ENCODE measurements at places on chromosomes 16 and 17. TPM values are rescaled to one million over a fixed set of nuclear protein-coding genes. Genes with fewer than 3 reads are reported as not detected.

Gene HNF1B
- total RNA-seq: 15.1 TPM

DNA sequence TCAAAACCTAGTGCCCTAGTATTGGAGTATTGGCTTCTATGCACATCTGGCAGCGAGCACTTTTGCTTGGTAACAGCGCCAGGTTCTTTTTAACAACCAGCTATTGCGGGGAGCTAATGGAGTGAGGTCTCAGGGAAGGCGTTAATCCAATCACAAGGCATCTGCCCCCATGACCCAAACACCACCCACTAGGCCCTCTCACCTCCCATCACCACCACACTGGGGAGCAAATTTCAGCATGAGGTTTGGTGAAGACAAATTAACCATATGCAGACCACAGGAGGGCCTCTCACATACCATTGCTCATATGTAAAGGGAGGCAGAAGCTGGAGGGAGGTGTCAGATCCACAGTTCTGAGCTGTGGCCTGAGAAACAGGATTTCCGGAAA is 893 bp upstream of the ODF4 start:
- DNase-seq: no peak

DNA sequence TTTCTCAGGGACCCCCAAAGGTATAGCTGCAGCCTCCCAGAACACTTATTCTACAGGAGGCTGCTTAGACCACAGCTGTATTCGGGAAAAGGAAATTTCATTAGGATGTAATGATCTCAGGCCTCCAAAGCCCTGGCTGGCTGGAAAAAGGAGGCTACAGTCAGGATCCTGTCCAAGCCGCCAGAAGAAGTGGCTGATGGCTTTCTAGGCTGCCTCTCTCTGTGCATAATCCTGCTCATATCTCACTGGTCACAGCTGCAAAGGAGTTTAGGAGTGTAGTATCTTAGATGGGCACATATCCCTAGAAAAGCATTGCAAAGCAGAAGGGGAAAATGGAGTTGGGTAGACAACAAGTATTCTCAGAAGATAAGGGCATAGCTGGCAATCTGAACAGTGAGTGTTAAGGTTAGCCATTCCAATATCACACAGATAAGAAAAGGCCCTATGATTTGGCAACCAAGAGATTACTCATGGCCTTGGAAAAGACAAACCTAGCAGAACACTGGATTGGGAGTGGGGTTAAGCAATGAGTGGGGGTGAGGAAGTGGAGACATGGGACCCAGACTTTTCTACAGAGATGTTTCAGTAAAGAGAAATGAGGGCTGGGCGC is 26.0 kb upstream of the PRKCA start:
- no peak for DNase-seq

DNA sequence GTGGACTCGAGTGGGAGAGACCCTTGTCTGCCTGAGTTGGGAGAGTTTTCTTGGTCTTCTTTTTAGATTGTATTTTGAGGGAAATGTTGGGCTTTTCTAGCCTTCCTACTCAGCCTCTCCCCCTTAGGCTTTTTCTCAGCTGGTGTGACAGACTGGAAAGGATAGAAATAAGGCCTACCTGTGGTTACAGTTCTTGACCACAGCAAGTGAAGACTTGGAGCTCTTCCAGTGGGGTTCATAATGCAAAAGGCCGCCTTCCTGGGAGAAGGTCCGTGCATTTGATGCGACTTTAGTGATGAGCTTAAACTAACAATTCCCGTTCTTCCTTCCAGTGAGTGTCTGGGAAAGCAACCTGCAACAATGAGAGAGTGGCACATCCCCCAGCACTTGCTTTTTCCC is 56.8 kb downstream of the B9D1 start:
- no peak for DNase-seq

DNA sequence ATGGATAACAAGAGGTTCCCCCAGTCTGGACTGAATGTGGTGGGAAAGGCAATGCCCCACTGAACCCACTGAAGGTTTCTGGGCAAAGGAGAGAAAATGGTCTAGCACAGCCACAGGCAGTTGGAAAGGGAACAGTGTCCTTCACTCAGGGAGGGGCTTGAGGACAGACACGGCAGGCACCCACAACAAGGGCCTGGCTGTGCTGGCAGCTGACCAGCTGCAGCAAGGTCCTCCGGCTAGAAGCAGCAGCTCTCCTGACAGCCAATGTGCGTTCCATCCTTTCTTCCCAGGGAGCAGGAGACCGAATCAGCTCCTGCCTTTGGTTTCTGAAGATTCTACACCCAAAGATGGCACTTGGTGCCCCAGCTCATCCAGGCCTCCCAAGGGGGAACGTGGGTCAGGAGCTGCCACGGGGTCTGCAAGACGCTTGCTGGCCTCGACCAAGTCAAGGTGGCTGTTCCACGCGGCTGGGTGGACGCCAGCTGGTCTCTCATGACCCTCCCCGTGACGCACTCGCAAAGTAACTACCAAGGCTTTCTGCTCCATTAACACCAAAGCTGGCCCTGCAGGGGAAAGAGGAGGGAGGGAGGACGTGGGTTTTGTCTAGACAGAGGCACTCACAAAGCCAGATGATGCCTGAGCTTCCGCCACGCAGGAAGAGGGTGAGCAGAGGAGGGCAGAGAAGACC is 11.1 kb downstream of the ABR start:
- DNase-seq: no peak

DNA sequence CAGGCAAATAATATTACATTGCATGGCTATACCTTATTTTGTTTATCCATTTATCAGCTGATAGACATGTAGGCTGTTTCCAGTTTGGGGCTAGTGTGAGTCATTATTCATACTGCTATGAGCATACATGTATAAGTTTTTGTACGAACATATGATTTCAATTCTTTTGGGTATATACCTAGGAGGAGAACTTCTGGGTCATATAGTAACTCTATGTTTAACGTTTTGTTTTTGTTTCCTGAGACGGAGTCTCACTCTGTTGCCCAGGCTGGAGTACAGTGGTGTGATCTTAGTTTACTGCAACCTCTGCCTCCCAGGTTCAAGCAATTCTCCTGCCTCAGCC is 2.4 kb upstream of the ITGAL start:
- DNase-seq: no peak

Gene LPCAT2
- total RNA-seq: 3.1 TPM

- DNase-seq: no peak
Observed at GRCh38 chr16:17747081-17747756, 276.5 kb upstream of the XYLT1 start.

- no peak for DNase-seq
Observed at GRCh38 chr16:88807626-88808453, 3.9 kb downstream of the APRT start.

DNA sequence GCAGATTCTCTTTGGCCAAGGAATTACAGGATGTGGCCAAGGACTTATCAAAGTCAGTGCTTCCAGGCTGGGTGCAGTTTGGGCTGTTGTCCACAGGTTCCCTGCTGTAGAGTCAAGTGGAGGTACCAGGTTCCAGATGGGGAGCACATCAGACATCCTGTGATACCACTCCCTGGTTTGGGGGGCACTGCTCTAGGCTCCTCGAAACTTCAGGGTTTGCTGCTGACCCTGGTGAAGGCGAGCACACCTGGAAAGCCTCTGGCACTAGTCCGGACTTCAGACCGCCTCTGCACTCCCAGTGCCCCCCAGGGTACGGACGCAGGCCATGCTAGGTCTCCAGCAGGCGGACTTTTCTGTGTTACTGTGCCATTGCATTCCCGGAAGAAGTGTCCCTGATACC is 10.7 kb downstream of the SLC47A1 start:
- DNase-seq: no peak

GRCh38 chr17:63911657-63912100 is 621 bp upstream of the CSHL1 start:
- no peak for DNase-seq

DNA sequence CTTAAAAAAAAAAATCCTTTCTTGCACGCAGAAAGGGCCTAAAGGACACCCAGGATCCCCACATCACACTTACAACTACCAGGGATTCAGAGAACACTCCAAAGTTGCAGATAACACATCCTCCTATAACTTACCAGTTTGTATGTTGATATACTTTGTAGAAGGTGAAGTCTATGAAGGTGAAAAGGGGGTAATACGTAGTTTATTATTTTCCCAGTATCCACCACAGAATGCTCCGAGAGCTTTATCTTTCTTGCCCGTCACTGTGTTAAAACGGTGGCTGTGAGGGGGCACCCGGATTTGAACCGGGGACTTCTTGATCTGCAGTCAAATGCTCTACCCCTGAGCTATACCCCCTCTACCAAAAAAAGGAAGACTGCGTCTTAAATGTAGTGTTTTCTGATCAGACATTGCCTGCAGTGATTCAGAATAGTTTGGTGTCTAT is 7.9 kb upstream of the RPL23 start:
- no peak for DNase-seq

All from kidney epithelial cell (primary cell).